RPMI7951 (cell line): ENCODE measurements at places on chromosomes 1 and 21. TPM values are rescaled to one million over a fixed set of nuclear protein-coding genes. Genes with fewer than 3 reads are reported as not detected.

The OXCT2 gene
- 1.9 and 2.6 TPM in 2 replicates for total RNA-seq

The LRRC3 gene
- total RNA-seq, result 1.6 and 1.9 TPM in 2 replicates

The MIXL1 gene
- total RNA-seq, result not detected in 2 replicates

The RASAL2 gene
- total RNA-seq, result 5.6 and 8.2 TPM in 2 replicates

The HAO2 gene
- not detected in 2 replicates for total RNA-seq

The EBNA1BP2 gene
- 175 and 197 TPM in 2 replicates for total RNA-seq

The RLF gene
- total RNA-seq, result 25.0 and 27.9 TPM in 2 replicates

The LPAR3 gene
- total RNA-seq, result 0.72 and 1.3 TPM in 2 replicates

The TRMT13 gene
- total RNA-seq, result 21.5 and 24.4 TPM in 2 replicates

The PLOD1 gene
- 395 and 413 TPM in 2 replicates for total RNA-seq

The CCDC181 gene
- total RNA-seq, result 0.20 and 1.2 TPM in 2 replicates

The ATP6V1G3 gene
- not detected in 2 replicates for total RNA-seq

The DAP3 gene
- 101 and 113 TPM in 2 replicates for total RNA-seq

The MATN1 gene
- 0.20 and 0.48 TPM in 2 replicates for total RNA-seq

The ZMYND12 gene
- total RNA-seq, result 0.12 and 1.7 TPM in 2 replicates

The PTPN14 gene
- 29.0 and 31.8 TPM in 2 replicates for total RNA-seq

The C8B gene
- not detected in 2 replicates for total RNA-seq

The C1orf210 gene
- not detected in 2 replicates for total RNA-seq

The HOOK1 gene
- total RNA-seq, result not detected in 2 replicates

The F13B gene
- 0.24 TPM in 1 of 2 replicates, not detected in the other for total RNA-seq

The SPRR2F gene
- total RNA-seq, result not detected in 2 replicates
